K562 (cell line): ENCODE measurements at places on chromosomes 5 and 9.
A peak's percentile ranks its signal among the peaks of the same experiment; 100 is the strongest.

DNA sequence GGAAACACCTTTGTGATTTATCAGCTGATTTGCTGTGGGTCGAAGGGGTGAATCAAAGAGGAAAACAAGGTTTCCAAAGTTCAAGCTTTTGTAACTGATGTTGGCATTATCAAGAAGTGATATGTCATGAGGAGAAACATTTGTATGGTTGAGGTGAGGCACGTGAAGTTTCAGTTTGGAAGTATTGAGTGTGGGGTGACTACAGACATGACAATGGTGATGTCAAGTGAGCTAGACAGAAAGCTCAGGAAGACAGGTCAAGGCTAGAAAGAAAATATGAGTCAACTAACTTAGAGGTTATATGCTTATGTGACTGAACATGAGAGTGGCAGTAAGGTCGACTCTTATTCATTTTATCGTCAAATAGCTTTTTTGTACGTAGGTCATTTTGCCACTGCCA, 99.1 kb downstream of the RAB3C start:
- H3K27me3 ChIP-seq, result no peaks in the 10 kb centered on the region
- H3K36me3 ChIP-seq, result no peaks in the 10 kb centered on the region
- no peaks in the 10 kb centered on the region for H3K4me1 ChIP-seq
- no peak for DNase-seq
- H3K27ac ChIP-seq, result no peak overlapping the region

- H3K4me1 ChIP-seq, result no peaks in the 10 kb centered on the region
- H3K36me3 ChIP-seq, result no peaks in the 10 kb centered on the region
- H3K4me3 ChIP-seq, result no peak overlapping the region
- H3K27me3 ChIP-seq, result peaks cover 1% of the 10 kb centered on the region
- no peak overlapping the region for H3K27ac ChIP-seq
- DNase-seq, result no peak
Measured at GRCh38 chr5:36373527-36374086, 71.9 kb upstream of the RANBP3L start.

DNA sequence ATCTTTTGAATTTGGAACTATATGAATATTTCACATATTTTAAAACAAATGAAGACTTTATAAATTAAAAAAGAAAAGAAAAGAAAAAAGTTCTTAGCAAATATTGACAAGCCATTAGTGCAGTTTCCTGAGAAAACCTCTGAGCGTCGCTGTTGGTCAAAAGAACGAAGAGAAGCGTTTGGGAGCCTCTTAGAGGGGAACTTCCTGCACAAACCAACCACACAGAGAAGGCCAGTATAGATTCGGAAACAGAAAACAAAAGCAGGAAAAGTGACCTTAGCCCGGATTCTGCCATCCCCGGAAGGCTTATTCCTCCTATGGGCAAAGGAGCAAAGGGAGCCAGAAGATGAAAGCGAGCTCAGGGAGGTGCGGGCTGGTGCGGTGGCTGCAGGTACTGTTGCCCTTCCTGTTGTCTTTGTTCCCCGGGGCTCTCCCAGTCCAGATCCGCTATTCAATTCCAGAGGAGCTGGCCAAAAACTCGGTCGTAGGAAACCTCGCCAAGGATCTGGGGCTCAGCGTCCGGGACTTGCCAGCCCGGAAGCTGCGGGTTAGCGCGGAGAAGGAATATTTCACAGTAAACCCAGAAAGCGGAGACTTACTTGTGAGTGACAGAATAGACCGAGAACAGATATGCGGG, at the start of gene PCDHGB2:
TSS of gene PCDHGB2 (plus strand) at position 205 of the 637 bp plus-strand sequence. CDS start at position 347, 142 bp downstream.
- H3K4me1 ChIP-seq, result peaks cover 17% of the 10 kb centered on the region
- peak within 1 kb of the TSS; percentile 33 for H3K4me3 ChIP-seq
- no peak within 1 kb of the TSS for H3K27ac ChIP-seq
- no peaks in the 10 kb centered on the region; the same call in 2 of the 3 replicates for H3K27me3 ChIP-seq

DNA sequence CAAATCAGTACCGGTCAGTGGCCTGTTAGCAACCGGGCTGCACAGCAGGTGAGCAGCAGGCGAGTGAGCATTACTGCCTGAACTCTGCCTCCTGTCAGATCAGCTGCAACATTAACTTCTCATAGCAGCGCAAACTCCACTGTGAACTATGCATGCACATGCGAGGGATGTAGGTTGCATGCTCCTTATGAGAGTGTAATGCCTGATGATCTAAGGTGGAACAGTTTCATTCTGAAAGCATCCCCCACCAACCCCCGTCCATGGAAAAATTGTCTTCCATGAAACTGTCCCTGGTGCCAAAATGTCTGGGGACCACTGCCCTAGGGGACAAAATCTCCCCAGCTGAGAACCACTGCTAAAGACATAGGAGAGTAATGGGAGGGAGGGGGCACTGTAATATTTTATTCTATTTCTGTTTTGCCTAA, 51.1 kb downstream of the P4HA2 start:
- peaks cover 14% of the 10 kb centered on the region for H3K4me1 ChIP-seq
- no peak for DNase-seq
- peak overlapping the region; percentile 85 for H3K27ac ChIP-seq
- no peak overlapping the region for H3K4me3 ChIP-seq

GRCh38 chr5:122429545-122430318, 117.7 kb downstream of the SNCAIP start:
- no peak overlapping the region for H3K27ac ChIP-seq
- H3K4me3 ChIP-seq, result no peak overlapping the region
- H3K4me1 ChIP-seq, result no peaks in the 10 kb centered on the region
- DNase-seq, result no peak

- no peaks in the 10 kb centered on the region for H3K27me3 ChIP-seq
- DNase-seq, result no peak
- no peaks in the 10 kb centered on the region for H3K4me1 ChIP-seq
- H3K36me3 ChIP-seq, result no peaks in the 10 kb centered on the region
Measured at GRCh38 chr5:137119321-137119720, 379.8 kb downstream of the SPOCK1 start.

DNA sequence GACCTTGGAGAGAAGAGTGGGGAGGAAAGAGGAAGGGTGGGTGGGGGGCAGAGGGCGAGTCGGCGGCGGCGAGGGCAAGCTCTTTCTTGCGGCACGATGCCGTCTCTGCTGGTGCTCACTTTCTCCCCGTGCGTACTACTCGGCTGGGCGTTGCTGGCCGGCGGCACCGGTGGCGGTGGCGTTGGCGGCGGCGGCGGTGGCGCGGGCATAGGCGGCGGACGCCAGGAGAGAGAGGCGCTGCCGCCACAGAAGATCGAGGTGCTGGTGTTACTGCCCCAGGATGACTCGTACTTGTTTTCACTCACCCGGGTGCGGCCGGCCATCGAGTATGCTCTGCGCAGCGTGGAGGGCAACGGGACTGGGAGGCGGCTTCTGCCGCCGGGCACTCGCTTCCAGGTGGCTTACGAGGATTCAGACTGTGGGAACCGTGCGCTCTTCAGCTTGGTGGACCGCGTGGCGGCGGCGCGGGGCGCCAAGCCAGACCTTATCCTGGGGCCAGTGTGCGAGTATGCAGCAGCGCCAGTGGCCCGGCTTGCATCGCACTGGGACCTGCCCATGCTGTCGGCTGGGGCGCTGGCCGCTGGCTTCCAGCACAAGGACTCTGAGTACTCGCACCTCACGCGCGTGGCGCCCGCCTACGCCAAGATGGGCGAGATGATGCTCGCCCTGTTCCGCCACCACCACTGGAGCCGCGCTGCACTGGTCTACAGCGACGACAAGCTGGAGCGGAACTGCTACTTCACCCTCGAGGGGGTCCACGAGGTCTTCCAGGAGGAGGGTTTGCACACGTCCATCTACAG, 760 bp downstream of the NPR3 start:
- no peak for DNase-seq
- H3K4me3 ChIP-seq, result no peak overlapping the region
- peaks cover 27% of the 10 kb centered on the region for H3K4me1 ChIP-seq
- no peaks in the 10 kb centered on the region for H3K36me3 ChIP-seq
